ENCODE measurements at places on chromosomes 7 and 10. TPM values are rescaled to one million over a fixed set of nuclear protein-coding genes. Genes with fewer than 3 reads are reported as not detected.
A peak's percentile ranks its signal among the peaks of the same experiment; 100 is the strongest.

The CCL24 gene
- polyA plus RNA-seq: 0.13 TPM

The STEAP1 gene
- 0.29 TPM for polyA plus RNA-seq

The NUP42 gene
- 21.8 TPM for polyA plus RNA-seq

The RAMP3 gene
- polyA plus RNA-seq: 70.2 TPM

The GNAT3 gene
- polyA plus RNA-seq: not detected

The PRSS37 gene
- not detected for polyA plus RNA-seq

The ANKRD61 gene
- 0.13 TPM for polyA plus RNA-seq

The ZPBP gene
- not detected for polyA plus RNA-seq

The PNLIPRP3 gene
- not detected for polyA plus RNA-seq

The SEC61A2 gene
- polyA plus RNA-seq: 5.9 TPM

DNA sequence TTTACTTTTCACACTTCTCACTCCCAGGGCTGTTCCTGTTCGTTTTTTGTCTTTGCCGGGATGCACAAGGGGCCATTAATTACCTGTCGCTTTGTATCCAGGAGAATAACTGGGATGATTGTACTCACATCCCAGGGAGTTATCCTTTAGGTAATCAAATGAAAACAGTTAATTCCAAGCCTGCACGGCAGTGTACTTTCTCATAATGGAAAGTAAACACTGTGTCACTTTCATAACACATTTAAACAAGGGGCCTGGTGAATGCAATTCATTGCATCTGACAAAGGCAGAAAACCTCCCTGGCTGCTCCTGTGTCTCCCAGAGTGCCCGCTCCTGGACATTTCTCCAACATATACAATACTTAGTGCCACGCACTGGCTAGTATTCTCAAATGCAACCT is 138.7 kb upstream of the CELF2 start:
- DNase-seq: no peak
- no peaks in the 10 kb centered on the region for H3K4me1 ChIP-seq
- H3K27ac ChIP-seq: no peak overlapping the region

GRCh38 chr7:149450821-149451220 is 10.0 kb downstream of the ZNF777 start:
- DNase-seq: no peak
- no peak overlapping the region for H3K4me3 ChIP-seq
- H3K27me3 ChIP-seq: no peaks in the 10 kb centered on the region
- no peaks in the 10 kb centered on the region for H3K4me1 ChIP-seq

DNA sequence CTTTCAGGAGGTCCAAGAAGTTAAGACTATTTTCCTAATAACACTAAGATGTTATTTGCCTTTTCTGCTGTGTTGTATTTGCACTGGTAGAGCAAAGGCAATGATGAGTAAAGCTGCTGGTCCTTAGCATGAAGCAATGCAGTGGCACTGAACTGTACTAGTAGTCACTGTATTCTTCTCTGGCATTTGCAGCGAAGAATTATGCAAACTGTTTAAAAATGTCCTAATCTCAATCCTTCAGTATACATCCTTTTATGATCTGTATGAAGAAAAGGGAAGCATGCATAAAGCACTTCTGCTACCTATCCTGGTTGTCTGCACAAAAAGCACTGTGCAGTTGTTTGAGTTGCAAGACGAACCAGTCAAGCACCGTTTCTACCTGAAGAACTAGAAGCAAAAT is 20.4 kb downstream of the IGF2BP3 start:
- no peak overlapping the region for H3K4me3 ChIP-seq
- no peak overlapping the region for H3K27ac ChIP-seq
- H3K4me1 ChIP-seq: no peaks in the 10 kb centered on the region
- H3K36me3 ChIP-seq: no peaks in the 10 kb centered on the region
- peaks cover 65% of the 10 kb centered on the region for H3K27me3 ChIP-seq

GRCh38 chr7:88746126-88746525 is 13.4 kb upstream of the ZNF804B start:
- no peaks in the 10 kb centered on the region for H3K36me3 ChIP-seq
- no peak for DNase-seq
- H3K27ac ChIP-seq: no peak overlapping the region
- H3K4me3 ChIP-seq: no peak overlapping the region

DNA sequence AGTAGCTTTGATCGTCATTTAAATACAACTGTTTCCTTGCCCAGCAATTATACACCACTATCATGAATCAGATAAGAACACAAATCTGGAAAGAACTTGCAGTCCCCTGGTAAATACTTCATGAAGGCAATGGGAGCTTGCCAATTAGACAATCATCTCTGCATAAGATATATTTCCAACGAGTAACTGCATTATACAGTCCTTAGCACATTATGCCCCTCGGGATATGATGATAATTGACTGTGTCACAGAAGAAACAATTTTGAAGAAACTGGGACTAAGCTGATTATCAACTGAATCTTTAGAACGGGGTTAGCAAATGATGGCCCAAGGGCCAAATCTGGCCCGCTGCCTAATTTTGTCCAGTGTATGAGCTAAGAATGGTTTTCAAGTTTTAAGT is 155.7 kb downstream of the TRIL start:
- H3K4me3 ChIP-seq: no peak overlapping the region
- no peak overlapping the region for H3K27ac ChIP-seq
- H3K4me1 ChIP-seq: no peaks in the 10 kb centered on the region
- no peaks in the 10 kb centered on the region for H3K27me3 ChIP-seq
- no peak for DNase-seq

DNA sequence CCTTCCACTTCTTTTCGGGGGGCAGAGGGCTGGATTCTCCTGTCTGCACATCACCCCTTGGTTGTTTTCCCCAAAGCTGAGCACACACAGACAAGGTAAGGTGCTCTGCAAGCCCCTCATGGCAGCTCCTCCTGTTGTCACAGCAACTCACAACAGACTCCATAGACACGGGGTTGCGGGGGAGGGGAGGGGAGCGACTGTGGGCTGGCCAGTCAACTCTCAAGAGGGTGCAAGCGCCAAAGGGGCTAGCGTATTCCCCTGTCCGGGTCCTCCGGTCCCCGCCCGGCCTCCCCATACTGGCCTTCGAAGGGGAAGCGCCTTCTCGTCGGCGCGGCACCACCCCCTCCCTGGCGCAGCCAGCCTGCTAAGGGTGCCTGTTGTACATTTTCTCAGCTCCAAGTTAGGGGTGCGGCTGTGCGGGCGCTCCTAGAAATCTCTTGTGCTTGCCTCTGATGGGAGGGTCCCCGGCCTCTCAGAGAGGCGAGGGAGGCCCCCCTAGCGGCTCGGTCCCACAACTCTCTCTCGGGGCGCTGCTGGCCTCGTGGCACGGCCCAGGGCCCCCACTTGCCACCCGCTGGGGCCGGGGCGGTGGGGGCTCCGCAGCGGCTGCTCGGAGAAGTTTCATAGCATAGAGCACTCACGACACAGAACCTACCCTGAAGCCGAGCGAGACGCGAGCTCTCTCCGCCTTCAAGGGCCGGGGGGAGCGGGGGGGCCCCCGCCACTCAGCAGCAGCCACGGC is 498 bp downstream of the RHOBTB1 start:
- no peaks in the 10 kb centered on the region for H3K36me3 ChIP-seq
- peak overlapping the region; percentile 75 for H3K4me3 ChIP-seq
- peaks cover 29% of the 10 kb centered on the region for H3K4me1 ChIP-seq
- H3K27ac ChIP-seq: peak overlapping the region; percentile 97

DNA sequence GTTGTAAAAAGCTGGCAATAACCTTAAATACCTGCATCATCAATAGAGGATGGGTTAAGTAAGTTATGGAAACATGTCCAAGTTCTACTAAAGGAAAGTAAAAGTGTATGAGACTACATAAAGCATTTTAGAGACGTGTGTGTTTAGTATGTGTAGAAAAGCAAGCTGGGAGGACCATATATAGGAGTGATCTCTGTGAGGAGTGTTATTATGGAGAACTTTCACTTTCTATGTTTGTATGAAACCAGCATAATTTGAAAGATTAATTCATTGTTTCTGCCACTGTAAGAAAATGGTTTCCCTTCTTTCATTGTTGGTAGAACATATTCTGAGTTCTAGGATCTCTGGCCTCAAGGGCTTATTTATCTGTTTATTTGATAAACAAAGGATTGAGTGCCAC is 19.2 kb upstream of the PDLIM1 start:
- H3K36me3 ChIP-seq: peaks cover 31% of the 10 kb centered on the region
- no peak overlapping the region for H3K4me3 ChIP-seq
- H3K27ac ChIP-seq: no peak overlapping the region
- H3K4me1 ChIP-seq: peaks cover 58% of the 10 kb centered on the region
- no peak for DNase-seq

DNA sequence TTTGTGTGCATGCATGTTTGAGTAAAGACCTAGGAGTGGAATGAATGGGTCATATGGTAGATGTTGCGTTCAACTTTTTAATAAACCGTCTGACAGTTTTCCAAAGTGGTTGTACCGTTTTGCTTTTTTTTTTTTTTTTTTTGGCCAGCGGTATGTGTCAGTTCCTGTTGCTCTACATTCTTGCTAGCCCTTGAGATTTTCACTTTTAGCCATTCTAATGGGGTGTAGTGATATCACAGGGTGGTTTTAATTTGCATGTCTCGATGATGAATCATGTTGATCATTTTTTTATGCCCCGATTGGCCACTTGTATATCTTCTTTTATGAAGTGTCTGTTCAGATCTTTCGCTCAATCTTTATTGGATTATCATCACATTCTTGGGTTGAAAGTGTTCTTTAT is 320.7 kb downstream of the CAMK1D start:
- no peak for DNase-seq
- H3K4me1 ChIP-seq: no peaks in the 10 kb centered on the region
- H3K27ac ChIP-seq: no peak overlapping the region
- no peak overlapping the region for H3K4me3 ChIP-seq
- H3K27me3 ChIP-seq: no peaks in the 10 kb centered on the region

GRCh38 chr10:127117125-127117524 is 79.3 kb downstream of the INSYN2A start:
- no peak overlapping the region for H3K27ac ChIP-seq
- H3K27me3 ChIP-seq: no peaks in the 10 kb centered on the region
- H3K4me3 ChIP-seq: no peak overlapping the region
- DNase-seq: peak; percentile 57
- no peaks in the 10 kb centered on the region for H3K36me3 ChIP-seq

GRCh38 chr7:92706563-92706962 is 116.4 kb upstream of the FAM133B start:
- H3K4me3 ChIP-seq: no peak overlapping the region
- no peaks in the 10 kb centered on the region for H3K36me3 ChIP-seq
- no peak overlapping the region for H3K27ac ChIP-seq
- H3K27me3 ChIP-seq: no peaks in the 10 kb centered on the region
- H3K4me1 ChIP-seq: no peaks in the 10 kb centered on the region

- no peak overlapping the region for H3K4me3 ChIP-seq
- H3K27me3 ChIP-seq: no peaks in the 10 kb centered on the region
- no peaks in the 10 kb centered on the region for H3K36me3 ChIP-seq
- DNase-seq: no peak
Measured at GRCh38 chr7:55120501-55121198, 101.8 kb downstream of the EGFR start.

DNA sequence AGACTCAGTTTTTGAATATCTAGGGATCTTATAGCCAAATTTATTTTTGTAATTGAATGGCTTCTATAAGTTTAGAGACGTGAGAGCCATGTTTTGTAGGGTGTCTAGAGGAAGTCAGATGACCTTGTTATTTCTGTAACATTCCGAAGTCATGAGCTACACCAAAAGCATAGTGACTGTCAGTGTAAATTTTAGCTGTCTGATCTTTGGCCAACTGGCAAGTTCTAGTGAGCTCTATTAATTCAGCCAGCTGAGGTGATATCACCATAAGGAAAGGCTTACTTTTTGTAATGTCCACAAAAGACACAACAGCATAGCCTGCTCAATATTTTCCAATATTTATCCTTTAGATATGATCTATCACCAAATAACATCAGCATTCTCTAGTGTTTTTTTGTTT is 9.9 kb upstream of the NT5C3A start:
- H3K27me3 ChIP-seq: no peaks in the 10 kb centered on the region
- no peaks in the 10 kb centered on the region for H3K4me1 ChIP-seq
- no peaks in the 10 kb centered on the region for H3K36me3 ChIP-seq
- peak; percentile 50 for DNase-seq

GRCh38 chr7:108130261-108130660 is at the start of gene LAMB4:
Gene LAMB4, minus strand, starts transcription at chr7:108130361. Its CDS starts 7,197 bp downstream, at chr7:108123164.
- H3K27ac ChIP-seq: no peak within 1 kb of the TSS
- DNase-seq: no peak
- no peaks in the 10 kb centered on the region for H3K36me3 ChIP-seq
- H3K27me3 ChIP-seq: no peaks in the 10 kb centered on the region

- H3K36me3 ChIP-seq: no peaks in the 10 kb centered on the region
- H3K4me3 ChIP-seq: no peak overlapping the region
- DNase-seq: no peak
- no peaks in the 10 kb centered on the region for H3K27me3 ChIP-seq
- no peak overlapping the region for H3K27ac ChIP-seq
- H3K4me1 ChIP-seq: no peaks in the 10 kb centered on the region
Measured at GRCh38 chr10:35211390-35211789, 84.7 kb downstream of the CREM start.

DNA sequence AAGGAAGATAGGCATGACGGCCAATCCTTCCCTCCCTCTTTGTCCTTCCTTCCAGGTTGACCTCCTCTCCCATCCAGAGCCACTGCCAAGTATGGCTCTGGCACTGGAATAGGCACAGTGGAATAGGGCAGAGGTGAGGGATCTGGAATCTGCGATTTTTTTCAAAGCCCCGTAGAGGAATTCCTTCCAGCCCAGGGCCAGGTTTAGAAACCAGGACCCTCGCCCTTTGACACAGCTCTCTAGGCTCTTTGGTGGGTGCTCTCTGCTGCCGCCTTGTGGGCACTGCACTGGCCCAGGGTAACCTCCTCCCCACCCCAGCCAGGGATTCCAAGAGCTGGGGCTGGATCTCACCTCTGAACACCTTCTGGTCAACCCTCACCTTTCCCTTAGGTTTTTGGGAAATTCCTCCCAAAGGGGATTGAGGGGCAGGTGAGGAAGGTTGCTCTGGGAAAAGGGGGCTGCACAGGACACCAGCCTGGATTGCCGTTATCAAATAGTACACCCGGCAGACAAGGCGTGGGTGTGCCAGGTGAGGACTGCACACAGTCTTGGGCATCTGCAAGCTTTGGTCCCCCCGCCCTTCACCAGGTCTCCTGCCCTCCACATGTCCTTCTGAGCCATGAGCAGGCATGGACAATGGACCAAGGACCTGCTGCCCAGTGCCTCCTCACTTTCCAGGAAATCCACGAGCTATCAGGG is 22.8 kb downstream of the C10orf105 start:
- H3K4me3 ChIP-seq: no peak overlapping the region
- H3K36me3 ChIP-seq: no peaks in the 10 kb centered on the region
- no peaks in the 10 kb centered on the region for H3K27me3 ChIP-seq
- peaks cover 59% of the 10 kb centered on the region for H3K4me1 ChIP-seq

- H3K27me3 ChIP-seq: no peaks in the 10 kb centered on the region
- DNase-seq: no peak
- no peaks in the 10 kb centered on the region for H3K4me1 ChIP-seq
- no peak overlapping the region for H3K27ac ChIP-seq
- H3K4me3 ChIP-seq: no peak overlapping the region
Measured at GRCh38 chr7:94223375-94224084, 171.2 kb upstream of the COL1A2 start.
